ENCODE measurements at places on chromosomes 16 and 17.

- no peak overlapping the region for H3K4me3 ChIP-seq
- H3K27ac ChIP-seq: no peak overlapping the region
- DNase-seq: no peak
These were observed 8.3 kb downstream of the FHOD1 start for GRCh38 chr16:67238806-67239470.

DNA sequence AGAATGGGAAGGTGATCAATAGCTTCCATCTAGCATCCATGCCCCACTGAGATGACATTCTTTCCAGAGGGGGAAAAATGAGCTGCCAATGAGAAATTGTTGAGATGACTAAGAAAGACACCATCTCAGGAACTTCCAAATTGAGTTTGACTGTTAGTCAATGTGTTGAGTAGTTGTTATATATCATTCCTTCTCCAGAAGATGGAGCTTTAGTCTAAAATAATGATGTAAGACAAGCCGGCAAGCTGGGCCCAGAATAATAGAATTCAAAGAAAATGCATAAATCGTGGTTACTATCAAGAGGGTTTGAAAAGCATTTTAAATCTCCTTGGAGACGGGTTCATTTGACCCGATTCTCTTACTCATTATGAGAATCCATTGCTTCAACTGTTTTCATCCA is 71.0 kb upstream of the ATF7IP2 start:
- H3K27me3 ChIP-seq: no peaks in the 10 kb centered on the region
- no peak overlapping the region for H3K27ac ChIP-seq
- H3K36me3 ChIP-seq: no peaks in the 10 kb centered on the region
- no peak overlapping the region for H3K4me3 ChIP-seq

GRCh38 chr17:77891602-77892001 is 66.9 kb upstream of the TNRC6C start:
- peaks cover 4% of the 10 kb centered on the region for H3K4me1 ChIP-seq
- DNase-seq: no peak
- no peak overlapping the region for H3K27ac ChIP-seq
- no peak overlapping the region for H3K4me3 ChIP-seq

DNA sequence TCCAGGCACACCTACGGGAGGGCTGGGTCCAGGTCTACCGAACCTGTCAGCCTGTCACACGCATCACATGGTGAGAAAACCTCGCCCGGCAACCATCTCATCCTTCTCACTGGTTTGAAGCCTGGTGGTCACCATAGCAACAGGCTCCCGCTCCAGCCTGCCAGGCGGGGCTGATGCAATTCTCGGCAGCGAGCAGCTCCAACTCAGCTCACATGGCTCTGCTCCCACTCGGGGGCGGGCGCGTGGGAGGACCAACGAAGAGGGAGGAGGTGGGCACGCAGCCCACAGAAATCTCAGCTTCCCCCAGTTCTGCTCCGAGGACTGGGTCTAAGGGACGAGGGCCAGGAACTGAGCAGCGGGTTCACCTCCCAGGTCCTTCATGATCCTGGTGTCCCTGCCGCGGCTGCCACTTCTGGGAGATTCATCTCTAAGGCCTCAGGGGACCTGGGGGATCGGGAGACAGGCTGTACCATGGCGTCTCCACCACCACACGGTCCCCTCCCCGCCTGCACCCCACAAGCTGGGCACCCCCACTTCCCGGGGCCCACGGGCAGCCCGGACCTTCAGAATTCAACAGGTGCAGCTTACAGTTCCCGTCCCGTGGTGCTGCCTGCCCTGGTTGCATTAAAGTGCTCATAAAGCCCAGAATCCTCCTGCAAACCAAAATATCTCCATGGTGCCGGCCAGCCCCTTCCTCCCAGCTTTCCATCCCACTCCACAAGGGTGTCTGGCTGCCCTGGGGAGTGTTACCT is 25.8 kb downstream of the ABR start:
- no peaks in the 10 kb centered on the region for H3K27me3 ChIP-seq
- no peak overlapping the region for H3K27ac ChIP-seq

GRCh38 chr17:41211845-41212466 is 14.5 kb upstream of the KRTAP9-2 start:
- H3K4me1 ChIP-seq: no peaks in the 10 kb centered on the region
- DNase-seq: no peak
- no peak overlapping the region for H3K4me3 ChIP-seq
- no peaks in the 10 kb centered on the region for H3K27me3 ChIP-seq

GRCh38 chr16:52165961-52166360 is 381.0 kb downstream of the TOX3 start:
- no peaks in the 10 kb centered on the region for H3K27me3 ChIP-seq
- no peak overlapping the region for H3K27ac ChIP-seq
- H3K4me3 ChIP-seq: no peak overlapping the region
- H3K4me1 ChIP-seq: no peaks in the 10 kb centered on the region

GRCh38 chr16:13305019-13305755 is 403.8 kb downstream of the SHISA9 start:
- DNase-seq: no peak
- H3K4me1 ChIP-seq: no peaks in the 10 kb centered on the region

GRCh38 chr16:180681-181564 is 664 bp downstream of the HBQ1 start:
- H3K36me3 ChIP-seq: no peaks in the 10 kb centered on the region
- H3K4me3 ChIP-seq: no peak overlapping the region
- H3K27ac ChIP-seq: no peak overlapping the region
- H3K27me3 ChIP-seq: peaks cover 25% of the 10 kb centered on the region
- H3K4me1 ChIP-seq: peaks cover 5% of the 10 kb centered on the region

DNA sequence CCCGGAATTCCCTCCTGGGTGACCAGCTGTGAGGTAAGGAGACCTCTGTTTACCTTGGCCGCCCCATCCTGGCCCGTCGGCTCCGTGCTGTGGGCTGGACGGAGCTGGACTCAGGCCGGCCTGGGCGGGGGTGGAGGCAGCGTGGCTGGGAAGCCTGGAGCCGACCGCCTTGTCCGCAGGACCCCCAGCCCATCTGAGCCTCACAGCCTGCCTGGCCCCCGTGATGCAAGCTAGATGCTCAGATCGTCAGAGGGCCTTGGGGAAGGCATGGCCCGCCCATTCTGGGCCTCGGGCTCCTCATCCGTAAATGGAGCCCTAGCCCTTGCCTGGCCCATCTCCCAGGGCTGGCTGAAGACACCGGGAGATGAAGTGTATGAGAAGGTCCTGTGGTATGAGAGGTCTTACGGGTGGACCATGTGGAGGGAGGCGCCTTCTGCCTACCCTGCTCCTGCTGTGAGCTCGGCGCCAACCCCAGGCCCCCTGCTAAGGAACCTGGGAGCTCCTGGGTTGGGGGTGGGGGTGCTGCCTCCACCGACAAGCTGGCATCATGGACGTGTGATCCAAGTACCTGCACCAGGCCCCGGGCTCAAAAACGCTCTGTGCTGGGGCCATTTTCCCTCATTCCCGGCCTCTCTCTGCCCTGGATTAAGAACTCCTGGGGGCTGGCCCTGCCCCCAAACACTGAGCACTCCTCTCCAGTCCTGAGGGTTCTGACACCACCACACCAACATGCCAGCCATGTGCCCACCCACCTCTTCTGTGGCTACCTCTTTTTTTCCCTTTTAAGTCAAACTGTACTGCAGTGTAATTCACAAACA is 5.4 kb upstream of the P2RX1 start:
- peaks cover 8% of the 10 kb centered on the region for H3K4me1 ChIP-seq
- no peak overlapping the region for H3K27ac ChIP-seq
- no peaks in the 10 kb centered on the region for H3K36me3 ChIP-seq
- DNase-seq: no peak

DNA sequence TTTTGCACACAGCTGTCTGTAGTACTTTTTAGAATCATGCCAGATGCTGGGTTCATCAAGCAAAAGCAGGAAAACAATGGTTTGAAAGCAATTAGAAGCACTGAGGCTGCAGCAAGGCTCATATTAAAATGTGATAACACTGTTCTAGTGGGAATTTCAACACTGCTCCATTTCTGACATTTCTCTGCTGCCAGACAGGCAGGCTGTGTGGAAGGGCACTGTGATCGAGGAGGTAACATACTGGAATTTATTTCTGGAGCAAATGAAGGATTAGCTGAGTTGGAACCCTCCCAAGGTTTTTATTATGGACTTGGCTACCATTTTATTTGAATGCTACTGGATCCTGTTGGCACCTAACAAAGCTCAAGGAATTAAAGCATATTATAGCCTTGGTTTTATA is 66.9 kb downstream of the SKAP1 start:
- H3K4me3 ChIP-seq: no peak overlapping the region
- H3K27ac ChIP-seq: no peak overlapping the region
- peaks cover 40% of the 10 kb centered on the region for H3K27me3 ChIP-seq
- no peaks in the 10 kb centered on the region for H3K4me1 ChIP-seq
- no peaks in the 10 kb centered on the region for H3K36me3 ChIP-seq
- no peak for DNase-seq

DNA sequence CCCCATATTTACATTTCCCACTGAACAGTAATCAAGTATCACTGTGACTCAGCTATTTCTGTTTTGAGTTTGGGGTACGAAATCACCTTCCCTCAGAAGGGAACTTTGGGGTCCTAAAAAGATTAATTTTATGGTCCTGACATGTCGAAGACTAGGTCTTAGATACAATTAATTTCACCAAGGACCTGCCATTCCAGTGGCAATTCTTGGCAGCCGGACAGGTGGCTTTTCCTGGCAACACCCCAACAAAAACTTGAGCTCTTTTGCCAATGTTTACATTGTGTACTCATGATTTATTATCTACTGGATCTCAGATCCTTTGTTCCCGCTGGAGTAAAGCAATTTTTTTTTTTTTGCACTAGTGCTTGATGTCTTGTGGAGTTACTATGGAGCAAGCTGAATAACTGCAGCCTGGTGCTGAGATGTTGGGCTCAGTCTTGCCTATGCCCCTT is 14.4 kb downstream of the SLFN5 start:
- H3K4me1 ChIP-seq: peaks cover 35% of the 10 kb centered on the region
- no peaks in the 10 kb centered on the region for H3K27me3 ChIP-seq
- DNase-seq: peak; percentile 95
- peaks cover 7% of the 10 kb centered on the region for H3K36me3 ChIP-seq
- H3K27ac ChIP-seq: peak overlapping the region; percentile 19

GRCh38 chr17:36135465-36135864 is 31.8 kb downstream of the CCL4 start:
- no peaks in the 10 kb centered on the region for H3K4me1 ChIP-seq
- no peaks in the 10 kb centered on the region for H3K36me3 ChIP-seq
- H3K27ac ChIP-seq: no peak overlapping the region
- no peak for DNase-seq
- H3K4me3 ChIP-seq: no peak overlapping the region

- H3K27me3 ChIP-seq: no peaks in the 10 kb centered on the region
- H3K27ac ChIP-seq: no peak overlapping the region
- H3K4me1 ChIP-seq: no peaks in the 10 kb centered on the region
- H3K36me3 ChIP-seq: no peaks in the 10 kb centered on the region
- H3K4me3 ChIP-seq: no peak overlapping the region
These were observed 55.2 kb downstream of the ARSG start for GRCh38 chr17:68346448-68346847.

GRCh38 chr17:2608350-2608913 is 15.0 kb downstream of the PAFAH1B1 start:
- DNase-seq: no peak
- H3K27me3 ChIP-seq: no peaks in the 10 kb centered on the region
- no peaks in the 10 kb centered on the region for H3K4me1 ChIP-seq
- no peak overlapping the region for H3K27ac ChIP-seq
- H3K4me3 ChIP-seq: no peak overlapping the region

DNA sequence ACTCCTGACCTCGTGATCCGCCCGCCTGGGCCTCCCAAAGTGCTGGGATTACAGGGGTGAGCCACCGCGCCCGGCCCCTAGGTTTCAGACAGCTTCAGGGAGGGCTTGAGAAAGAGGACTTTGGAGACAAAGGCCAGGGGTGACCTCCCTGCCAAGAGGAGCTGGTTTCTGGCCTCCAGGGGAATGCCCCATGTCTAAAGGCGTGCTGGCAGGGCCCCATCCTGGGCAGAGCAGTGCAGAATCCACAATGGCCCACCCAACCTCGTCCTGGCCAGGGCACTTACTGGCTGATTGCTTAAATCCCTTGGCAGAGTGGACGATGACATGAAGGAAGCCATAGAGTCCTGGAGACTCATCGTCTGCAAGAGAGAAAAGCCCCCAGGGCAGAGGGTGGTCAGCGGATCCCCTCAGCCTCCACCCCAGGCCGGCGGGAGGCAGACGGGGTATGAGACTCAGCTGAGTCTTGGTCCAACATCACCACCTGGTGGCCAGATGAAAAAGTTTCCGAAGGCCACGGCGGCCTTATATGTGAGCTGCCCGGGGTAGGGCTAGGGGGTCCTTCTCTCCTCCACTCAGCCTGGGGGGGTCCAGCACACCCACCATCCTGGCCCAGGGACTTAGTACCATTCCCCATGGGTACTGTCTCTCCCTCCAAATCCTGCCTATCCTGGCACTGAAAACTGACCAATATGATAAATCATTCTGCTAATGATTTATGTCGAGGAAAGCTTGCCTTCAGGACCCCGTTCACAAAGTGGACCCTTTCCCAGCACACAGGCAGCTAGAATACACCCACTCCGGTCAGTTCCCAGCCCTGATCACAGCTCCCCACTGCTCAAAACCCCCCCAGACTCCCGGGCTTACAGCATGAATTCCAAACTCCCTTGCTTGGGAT is 59.1 kb downstream of the TIMM22 start:
- H3K36me3 ChIP-seq: peaks cover 17% of the 10 kb centered on the region
- no peak overlapping the region for H3K27ac ChIP-seq
- H3K4me1 ChIP-seq: no peaks in the 10 kb centered on the region
- H3K27me3 ChIP-seq: no peaks in the 10 kb centered on the region

- H3K4me3 ChIP-seq: no peak overlapping the region
- no peaks in the 10 kb centered on the region for H3K36me3 ChIP-seq
- DNase-seq: no peak
- H3K4me1 ChIP-seq: peaks cover 23% of the 10 kb centered on the region
- H3K27me3 ChIP-seq: no peaks in the 10 kb centered on the region
These were observed 538.5 kb upstream of the CDH11 start for GRCh38 chr16:65660390-65660789.

GRCh38 chr17:72749119-72749572 is 343.3 kb downstream of the SLC39A11 start:
- DNase-seq: no peak
- H3K4me3 ChIP-seq: no peak overlapping the region
- H3K4me1 ChIP-seq: no peaks in the 10 kb centered on the region

DNA sequence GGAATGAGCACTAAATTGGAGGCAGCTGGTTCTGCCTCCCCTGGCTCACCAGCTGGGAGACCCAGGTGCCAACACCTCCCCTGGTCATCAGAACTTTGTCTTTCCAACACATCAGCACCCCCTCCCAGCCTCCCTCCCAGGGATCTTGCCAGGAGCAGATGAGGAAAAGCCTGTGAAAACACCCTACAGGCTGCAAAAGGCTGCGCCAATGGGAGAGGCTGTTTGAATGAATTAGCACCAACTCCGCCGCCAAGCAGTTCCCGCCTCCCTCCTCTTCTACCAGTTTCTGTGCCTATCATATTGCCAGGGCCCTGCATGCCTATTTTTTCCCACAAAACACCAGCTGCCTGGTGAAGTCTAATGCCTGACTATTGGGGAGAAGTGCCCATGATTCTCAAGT is 137.0 kb downstream of the AIPL1 start:
- no peaks in the 10 kb centered on the region for H3K36me3 ChIP-seq
- no peaks in the 10 kb centered on the region for H3K4me1 ChIP-seq
- DNase-seq: no peak
- H3K27ac ChIP-seq: no peak overlapping the region

GRCh38 chr17:65184235-65184959 is 47.2 kb downstream of the RGS9 start:
- no peaks in the 10 kb centered on the region for H3K27me3 ChIP-seq
- DNase-seq: no peak
- H3K27ac ChIP-seq: peak overlapping the region; percentile 22
- H3K4me1 ChIP-seq: peaks cover 24% of the 10 kb centered on the region
- H3K4me3 ChIP-seq: no peak overlapping the region

GRCh38 chr16:30760577-30761426 is 1.1 kb downstream of the CFAP119 start:
- no peaks in the 10 kb centered on the region for H3K27me3 ChIP-seq
- H3K4me1 ChIP-seq: peaks cover 15% of the 10 kb centered on the region
- peak overlapping the region; percentile 30 for H3K27ac ChIP-seq
- peaks cover 24% of the 10 kb centered on the region for H3K36me3 ChIP-seq
- no peak for DNase-seq
